Activated T-cell treated with anti-CD3 and anti-CD28 coated beads, Interleukin-2, amount 50 U/mL, for 72 hours (primary cell): ENCODE measurements at places on chromosomes 6 and 20.
A peak's percentile ranks its signal among the peaks of the same experiment; 100 is the strongest.

DNA sequence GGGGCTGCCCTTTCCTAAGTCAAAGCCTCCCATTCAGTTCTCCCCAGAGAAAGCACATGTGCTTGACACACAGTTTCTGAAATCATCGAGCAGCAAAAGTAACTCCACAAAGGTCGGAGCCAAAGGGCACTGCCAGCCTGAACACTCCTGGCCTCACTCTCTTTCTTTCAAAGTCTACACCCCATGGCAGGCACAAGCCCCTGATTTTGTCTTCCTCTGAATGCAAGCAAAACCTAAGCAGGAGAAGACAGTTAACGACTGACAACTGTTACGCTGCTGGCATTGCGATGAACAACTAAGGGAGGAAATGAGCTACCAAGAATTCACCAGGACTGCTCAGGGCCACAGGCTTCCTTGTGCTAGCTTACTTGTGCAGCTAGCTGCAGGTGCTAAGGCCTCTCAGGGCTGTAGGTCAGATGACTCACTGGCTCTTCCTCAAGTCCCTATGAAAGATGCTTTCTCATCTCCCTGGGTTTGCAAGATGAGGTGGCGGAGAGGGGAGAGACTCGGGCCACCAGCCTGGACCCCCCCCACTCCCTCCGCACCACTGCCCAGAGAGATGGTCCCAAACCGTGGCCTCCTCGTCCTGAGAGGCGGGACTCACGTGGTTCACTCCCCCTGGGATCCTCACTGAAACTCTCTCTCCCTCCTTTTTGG is 208.2 kb downstream of the DLL1 start:
- DNase-seq = no peak

- DNase-seq = no peak
Measured at GRCh38 chr6:39834278-39834677, 42.1 kb downstream of the DAAM2 start.

- DNase-seq = no peak
Measured at GRCh38 chr6:17905611-17906592, 81.5 kb downstream of the KIF13A start.

DNA sequence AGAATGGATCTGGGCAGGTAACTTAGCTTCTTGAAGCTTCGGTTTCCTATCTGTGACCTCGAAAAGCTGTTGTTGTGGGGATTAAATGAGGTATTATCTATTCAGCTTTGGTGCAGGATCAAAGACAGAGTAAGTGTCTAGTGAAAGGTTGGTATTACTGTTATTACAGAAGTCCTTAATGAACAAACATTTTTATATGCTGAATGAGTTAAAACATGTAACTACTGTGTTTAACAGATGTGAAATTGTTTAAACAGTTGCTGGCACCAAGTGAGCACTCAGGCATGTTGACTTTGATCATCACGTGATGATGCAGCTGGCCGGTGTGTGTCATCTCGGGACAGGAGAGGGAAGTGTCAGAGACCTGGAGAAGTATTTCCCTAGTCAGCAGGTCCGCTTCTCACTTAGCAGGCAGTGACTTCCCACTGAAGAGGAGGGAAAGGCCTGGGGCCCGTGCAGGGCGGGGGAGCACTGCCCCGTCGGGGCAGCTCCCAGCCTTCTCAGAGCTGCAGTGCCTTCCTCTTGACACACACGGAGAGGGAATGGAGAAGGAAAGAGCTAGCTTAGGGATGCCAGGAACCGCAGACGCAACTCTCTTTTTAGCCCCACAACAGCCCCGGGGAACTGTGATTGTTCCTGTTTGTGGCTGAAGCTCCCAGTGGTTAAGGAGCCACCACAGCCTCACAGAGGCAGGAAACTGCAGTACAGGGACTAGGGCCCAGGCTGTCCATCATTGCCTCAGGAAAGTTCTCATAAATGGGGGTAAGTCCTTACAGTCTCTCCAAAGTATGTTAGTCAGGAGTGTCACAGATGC is 18.0 kb downstream of the TUBB2A start:
- no peak for DNase-seq

GRCh38 chr20:6051505-6051904 is 2.4 kb downstream of the LRRN4 start:
- DNase-seq = no peak

DNA sequence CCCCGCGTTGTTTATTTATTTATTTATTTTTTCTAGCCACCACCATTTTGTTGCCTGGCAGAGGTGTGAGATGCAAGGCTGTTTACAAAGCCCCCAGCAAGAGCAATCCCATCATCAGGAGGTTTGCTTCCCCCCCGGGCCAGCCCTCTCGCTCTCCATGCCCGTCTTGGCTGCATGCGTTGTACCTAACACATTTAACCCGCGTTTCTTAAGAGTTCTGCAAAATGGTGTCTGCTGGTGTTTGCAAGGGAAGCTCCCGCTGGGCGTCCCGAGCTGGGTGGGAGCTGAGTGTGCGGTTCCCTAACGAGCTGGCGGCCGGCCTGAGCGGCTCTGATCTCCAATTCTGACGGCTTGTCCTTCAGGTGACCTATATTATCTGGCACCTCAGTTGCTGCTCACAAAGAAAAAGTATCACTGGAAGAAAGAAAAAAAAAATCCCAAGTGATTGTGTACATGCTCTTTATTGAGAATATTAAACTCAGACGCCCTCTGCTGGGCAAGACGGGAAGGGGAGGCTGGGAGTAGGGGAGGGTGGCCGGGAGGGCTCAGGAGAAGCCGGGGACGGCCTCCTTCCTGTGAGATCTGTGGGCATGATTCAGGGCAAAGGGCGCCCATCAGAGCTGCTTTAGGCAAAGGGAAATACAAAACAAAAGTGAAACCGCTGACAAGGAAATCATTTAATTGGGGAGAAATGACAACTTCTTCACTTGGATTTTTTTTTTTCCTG is 154.8 kb downstream of the BCAS1 start:
- peak; percentile 96 for DNase-seq

GRCh38 chr6:148738946-148739821 is 7.6 kb upstream of the UST start:
- no peak for DNase-seq

DNA sequence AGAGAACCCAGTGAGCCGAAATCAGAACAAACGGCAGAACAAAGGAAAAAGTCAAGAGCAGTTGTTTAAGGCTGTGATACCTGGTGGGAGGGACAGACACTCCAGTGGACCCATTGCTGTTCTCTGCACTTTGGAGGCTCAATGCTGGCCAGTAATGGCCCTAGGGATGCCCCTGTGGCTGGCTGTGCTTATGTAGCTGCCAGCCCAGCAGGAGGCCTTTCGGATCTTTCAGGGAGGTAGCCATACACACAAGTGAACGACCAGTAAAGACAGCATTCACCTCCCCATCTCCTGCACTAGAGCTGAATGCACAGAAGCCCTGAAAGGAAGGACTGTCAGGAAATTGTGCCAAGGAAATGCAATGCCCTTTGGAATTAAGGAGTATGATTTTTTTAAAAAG is 34.3 kb downstream of the GPLD1 start:
- no peak for DNase-seq

- DNase-seq = no peak
Measured at GRCh38 chr20:50152394-50153152, 950 bp downstream of the PEDS1 start.

DNA sequence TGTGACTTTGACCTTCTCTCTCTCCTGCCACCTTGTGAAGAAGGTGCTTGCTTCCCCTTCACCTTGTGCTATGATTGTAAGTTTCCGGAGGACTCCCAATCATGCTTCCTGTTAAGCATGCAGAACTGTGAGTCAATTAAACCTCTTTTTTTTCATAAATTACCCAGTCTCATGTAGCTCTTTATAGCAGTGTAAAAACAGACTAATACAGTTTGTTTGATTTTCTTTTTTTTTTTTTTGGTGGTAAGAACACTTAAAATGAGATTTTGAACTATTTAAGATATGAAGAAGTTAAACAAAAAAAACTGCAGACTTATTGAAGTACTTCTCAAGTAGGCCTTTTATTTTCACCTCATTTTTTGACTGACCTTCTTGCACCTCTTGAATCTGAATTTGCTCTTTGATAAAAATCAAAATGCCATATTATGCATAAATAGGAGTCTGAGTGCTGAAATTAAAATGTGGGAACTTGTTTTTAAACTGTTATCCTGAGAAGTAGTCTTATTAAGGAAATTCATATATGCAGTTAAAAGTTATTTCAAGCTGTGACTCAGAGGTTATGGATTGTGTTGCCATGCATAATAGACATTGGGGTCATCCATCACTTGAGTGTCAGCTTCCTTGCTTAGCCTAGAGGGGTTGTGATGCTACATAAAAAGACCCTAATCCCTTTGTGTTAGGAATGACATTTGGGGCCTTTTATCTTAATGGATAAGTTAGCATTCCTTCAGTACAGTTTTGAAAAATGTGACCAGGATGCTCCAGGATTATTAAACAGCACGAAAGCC is 447.9 kb upstream of the FKBP1C start:
- no peak for DNase-seq

DNA sequence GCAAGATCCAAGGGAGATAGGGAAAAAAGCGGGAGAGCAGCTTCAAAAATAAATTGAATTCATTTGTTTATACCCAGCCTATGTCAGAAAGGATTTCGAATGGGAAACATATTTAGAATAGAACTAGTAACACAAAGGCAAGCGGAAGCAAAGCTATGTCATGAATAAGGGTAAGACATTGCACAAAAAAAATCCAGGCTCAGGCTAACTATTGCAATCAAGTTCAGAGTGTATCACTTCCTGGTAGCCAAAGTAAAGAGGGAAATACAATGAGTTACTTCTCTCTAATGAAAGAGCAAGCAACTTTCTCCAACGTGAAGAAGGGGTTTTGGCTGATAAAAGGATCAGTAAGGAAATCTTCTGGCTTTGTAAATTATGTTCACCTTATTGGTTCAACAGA is 212.8 kb downstream of the ZMYND8 start:
- no peak for DNase-seq

GRCh38 chr20:48612335-48612734 is 215.5 kb downstream of the PREX1 start:
- no peak for DNase-seq

- DNase-seq = no peak
Measured at GRCh38 chr20:53284256-53284655, 309.4 kb downstream of the ZNF217 start.

- DNase-seq = no peak
Measured at GRCh38 chr6:108838101-108838717, 10.0 kb upstream of the ARMC2 start.

DNA sequence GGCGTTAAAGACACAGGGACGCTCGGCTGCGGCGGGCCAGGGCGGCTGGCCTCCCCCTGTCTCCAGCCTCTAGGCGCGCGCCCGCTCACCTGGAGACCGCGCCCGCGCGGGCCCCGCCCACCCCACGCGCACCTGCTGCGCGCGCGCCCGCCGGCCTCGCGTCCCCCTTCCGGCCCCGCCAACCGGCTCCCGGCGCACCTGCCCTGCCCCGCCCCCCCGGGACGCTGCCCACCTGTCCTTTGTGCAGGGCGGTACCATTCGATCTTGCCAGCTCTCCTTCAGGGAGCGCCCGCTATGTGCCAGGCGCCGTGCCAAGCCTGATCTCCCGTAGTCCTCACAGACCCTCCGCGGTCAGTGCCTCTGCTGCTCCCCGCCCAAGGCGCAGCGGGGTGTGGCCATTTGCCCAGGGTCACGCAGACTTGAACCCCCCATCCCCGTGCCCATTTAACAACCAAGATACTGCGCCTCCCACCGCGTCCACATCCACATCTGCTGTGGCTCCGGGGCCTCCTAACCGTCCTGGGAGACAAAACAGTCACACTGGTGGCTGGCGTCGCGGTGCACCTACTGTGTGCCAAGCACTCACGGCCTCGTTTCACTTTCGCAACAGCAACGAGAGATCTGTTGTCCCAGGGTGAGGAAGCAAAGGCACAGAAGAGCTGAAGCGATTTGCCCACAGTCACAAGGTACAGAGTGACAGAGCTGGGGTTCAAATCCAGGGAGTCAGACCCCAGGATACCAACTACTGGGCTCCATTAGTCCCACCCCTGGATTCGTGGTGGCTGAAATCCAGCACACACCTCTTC is 48.1 kb downstream of the NOL4L start:
- DNase-seq = peak; percentile 68

DNA sequence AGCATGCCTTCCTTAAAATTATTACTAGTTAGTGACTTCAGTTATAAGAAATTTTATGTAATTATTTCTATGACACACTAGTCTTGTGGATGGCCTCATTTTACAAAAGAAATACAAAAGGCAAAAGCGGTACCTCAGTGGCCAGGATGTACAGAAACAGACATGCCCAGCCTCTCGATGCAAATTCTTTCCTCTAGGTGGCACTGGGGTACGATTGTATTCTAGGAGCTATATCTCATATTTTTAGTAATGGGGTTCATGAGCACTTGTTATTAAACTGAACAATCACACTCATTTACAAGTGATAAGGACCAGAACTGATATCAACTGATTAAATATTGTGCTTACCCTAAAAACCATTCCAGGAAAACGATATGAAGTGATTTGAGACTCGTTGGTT is 59.8 kb downstream of the SOD2 start:
- no peak for DNase-seq

- no peak for DNase-seq
Measured at GRCh38 chr6:71656121-71656520, 230.2 kb upstream of the RIMS1 start.

GRCh38 chr6:167648501-167649278 is 178.0 kb upstream of the AFDN start:
- DNase-seq = no peak

DNA sequence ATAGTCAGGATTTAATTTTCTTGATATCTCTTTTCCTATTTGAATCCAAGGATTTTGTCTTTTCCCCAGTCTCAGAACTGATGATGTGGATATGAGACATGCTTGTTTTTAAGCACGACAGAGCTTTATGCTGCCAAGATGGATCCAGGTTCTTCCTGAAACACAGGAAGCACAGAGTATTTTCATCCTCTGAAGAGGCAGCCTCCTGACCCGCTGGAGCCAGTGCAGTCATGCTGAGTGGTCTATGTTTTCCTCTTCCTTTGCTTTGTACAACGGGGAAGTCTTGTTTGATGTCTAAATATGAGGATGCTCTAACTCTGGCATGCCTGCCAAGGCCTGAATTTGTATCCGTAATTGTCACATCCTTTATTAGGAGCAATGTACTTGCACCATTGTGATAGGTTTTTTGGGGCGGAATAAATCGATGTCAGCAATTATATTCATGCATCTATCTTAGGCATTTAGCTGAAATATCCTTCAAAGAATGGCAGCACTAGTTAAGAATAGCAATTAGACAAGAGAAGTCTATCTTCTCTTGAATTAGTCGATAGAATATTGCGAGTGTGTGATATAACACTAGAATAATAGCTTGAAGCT is 407.1 kb upstream of the JAG1 start:
- DNase-seq = no peak

- no peak for DNase-seq
Measured at GRCh38 chr6:150531957-150532356, 67.7 kb upstream of the PLEKHG1 start.

GRCh38 chr6:128209771-128210170 is 308.9 kb upstream of the THEMIS start:
- DNase-seq = no peak

DNA sequence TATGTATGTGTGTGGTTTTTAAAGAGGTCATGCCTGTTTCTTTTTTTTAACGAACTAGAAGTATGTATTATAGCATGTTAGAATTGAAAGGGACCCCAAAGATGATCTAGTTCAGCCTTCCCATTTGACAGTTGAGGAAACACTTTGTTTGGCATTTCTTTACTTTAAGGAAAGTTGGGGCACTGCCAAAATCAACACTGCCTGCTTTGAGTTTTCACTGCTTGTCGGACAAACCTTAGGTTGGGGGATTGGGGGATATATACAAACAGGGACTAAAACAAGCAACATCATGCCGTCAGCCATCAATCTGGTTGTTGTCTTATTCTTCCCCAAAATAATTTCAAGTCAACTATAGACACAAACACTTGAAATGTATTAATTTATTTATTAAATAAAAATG is 14.1 kb upstream of the CALHM6 start:
- DNase-seq = no peak
